Stimulated activated CD4-positive, alpha-beta T cell treated with anti-CD3 and anti-CD28 coated beads, Interleukin-15, amount 100 ng/mL, for 1 hour (primary cell): ENCODE measurements at places on chromosomes 5 and 9.

DNA sequence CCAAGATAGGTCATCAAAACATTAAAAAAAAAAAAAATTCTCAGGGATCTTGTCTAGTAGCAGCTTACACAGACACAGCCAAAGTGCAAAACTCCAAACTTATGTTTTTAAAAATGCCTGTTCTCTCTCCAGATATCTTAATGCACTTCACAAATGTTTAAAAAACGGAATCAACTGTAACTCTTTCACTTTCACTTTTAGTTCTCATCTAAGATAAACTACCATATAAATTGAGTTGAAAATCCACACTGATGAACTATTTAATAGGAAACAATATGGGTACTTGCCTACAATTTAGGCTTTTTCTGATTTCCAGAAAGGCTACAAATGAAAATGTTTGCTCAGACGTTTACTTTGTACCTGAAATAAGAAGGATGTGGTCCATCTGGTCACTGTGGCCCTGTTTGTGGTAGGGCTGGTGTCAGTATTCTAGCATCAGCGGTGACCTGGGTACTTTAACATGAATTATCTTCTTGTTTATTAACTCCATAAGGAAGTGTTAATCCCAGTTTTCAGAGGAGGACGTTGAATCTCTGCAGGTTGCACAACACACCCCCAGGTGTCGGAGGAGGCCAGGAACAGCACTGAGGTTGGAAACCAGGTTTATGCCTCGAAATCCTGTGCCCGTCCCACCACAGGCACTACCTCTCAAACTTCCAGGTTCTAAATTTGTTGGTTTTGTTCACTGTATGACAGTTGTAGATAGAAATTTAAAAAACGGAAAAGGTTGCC lies 13.3 kb upstream of the LPCAT1 start:
- no peak for DNase-seq

DNA sequence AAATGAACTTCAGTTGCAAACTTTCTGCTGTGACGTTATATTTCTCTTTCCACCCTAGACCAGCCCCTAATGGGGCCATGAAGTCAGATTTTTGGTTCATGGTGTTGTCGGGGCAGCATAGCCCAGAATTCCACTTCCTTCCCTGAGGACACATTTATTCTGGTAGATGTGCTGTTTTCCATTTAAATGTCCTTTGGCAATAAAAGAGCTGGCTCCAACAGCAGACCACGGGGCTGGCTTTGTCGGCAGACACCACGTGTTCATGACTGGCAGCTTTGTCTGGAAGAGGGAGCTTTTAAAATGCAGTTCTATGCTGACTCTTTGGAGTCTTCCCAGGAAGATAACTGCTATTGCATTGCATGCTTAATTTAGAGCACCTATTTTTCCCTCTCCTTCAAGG lies 17.6 kb upstream of the LCP2 start:
- no peak for DNase-seq

DNA sequence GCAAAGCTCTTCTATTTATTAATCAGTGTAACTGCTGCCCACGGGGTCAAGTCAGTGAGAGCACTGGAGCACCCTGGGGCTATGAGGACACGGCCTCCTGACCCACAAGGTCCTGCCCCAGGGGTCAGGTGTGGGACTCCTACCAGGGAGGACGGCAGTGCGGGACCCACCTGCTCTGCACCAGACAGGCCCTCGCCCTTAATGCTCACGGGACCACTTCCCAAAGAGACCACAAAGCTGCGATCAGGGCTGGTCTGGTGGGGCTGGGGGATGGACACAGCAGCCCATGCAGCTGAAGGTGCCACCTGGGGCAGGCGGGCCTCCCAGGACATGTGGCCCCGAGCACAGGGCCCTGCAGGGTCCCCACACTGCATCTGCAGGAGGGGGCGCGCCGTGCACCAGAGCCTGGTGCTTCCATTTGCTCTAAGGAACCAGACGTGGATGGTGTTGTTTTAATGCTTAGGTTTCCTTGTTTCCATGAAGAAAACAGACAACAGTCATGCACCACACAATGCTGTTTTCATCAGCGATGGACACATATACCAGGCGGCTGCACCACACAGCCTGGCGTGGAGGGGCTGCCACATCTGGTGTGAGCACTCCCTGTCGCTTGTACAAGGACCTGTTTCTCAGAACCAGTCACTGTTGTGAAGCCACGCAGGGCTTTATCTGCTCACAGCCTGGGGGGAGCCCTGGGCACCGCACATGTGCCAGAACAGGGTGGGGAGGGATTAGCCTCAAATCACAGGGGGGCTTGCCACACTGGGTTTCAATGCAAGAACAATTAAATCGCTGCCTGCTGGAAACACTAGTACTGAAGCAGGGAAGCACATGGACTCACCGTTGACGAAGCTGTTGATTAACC lies 22.6 kb downstream of the CLPTM1L start:
- no peak for DNase-seq

GRCh38 chr5:79130781-79131180 lies 19.2 kb downstream of the BHMT start:
- no peak for DNase-seq

DNA sequence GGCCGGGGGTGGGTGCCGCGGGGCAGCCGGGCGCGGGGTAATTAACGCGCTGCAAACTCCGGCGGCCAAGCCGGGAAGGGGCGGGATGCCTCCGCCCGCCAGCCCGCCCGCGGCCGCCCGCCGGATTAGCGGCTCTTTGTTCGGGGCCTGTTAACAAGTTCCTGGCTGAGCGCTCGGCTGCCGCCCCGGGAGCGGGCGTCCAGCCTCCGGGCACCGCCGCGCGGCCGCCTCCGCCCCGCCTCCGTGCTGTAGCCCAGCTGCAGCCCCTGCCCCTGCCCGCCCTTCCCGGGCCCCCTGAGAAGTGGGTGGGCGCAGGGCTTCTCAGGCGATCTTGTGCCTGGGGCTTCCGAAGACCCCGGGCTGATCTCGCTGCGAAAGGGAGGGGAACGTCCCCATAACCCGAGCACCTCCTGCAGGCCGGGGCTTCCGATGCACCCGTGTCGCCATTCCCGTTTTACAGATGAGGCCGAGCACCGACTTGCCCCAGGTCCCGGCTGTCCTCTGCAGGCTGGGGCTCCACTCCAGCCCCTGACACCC lies 7.5 kb downstream of the UNC5A start:
- DNase-seq = no peak

GRCh38 chr5:125140855-125141254 lies 394.4 kb upstream of the ZNF608 start:
- DNase-seq = no peak

- no peak for DNase-seq
Observed at GRCh38 chr9:106467865-106468164, 395.2 kb upstream of the ZNF462 start.

- DNase-seq = no peak
Observed at GRCh38 chr5:44332285-44332971, 56.8 kb downstream of the FGF10 start.

DNA sequence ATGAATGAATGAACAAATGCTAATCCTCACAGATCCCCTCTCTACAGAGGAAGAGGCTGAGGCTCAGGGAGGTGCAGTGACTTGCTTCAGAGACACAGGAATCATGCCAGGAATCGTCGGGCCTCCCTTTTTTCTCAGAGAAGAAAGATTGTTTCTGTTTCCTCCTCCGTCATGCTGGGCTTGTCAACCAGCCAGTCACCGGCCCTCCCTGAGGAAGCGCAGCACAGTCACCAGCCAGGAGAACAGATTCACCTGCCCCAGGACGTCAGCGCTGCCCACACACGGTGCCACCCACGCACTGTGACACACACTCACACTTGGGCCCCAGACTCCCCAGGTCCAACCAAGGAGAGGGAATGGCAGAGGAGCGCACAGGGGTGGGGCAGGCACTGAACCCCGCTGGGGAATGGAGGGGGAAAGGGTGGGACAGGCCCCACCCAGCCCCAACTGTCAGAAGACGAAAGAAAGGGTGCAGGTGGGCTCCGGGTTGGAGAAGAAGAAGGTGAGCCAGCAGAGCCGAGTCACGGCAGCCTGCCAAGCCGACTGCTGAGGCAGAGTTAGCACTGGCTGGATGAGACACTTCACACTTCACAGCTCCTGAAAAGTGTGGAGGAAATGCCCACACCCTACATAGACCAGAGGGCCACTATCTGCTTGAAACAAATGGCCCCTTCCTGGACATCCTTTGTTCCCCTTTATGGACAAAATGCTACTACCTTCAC lies 13.8 kb upstream of the ERGIC1 start:
- no peak for DNase-seq

DNA sequence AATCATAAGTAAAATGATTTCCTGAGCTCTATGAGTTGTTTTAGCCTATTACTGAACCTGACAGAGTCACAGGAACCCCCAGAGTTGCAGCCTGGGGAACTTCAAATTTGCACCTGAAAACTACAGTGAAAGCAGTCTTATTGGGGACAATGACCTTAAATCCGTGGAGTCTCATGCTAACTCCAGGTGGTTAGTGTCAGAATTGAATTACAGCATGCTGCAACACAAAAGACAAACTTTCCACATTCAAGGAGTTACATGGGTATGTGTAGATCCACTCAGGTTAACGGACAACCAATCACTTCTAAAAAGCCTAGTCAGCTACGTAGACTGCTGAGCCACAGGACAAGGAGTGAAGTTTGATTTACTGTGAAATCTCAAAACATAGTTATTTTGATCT lies 49.7 kb downstream of the PLPP1 start:
- DNase-seq = no peak

GRCh38 chr5:83428126-83428525 lies 43.4 kb upstream of the VCAN start:
- DNase-seq = no peak

DNA sequence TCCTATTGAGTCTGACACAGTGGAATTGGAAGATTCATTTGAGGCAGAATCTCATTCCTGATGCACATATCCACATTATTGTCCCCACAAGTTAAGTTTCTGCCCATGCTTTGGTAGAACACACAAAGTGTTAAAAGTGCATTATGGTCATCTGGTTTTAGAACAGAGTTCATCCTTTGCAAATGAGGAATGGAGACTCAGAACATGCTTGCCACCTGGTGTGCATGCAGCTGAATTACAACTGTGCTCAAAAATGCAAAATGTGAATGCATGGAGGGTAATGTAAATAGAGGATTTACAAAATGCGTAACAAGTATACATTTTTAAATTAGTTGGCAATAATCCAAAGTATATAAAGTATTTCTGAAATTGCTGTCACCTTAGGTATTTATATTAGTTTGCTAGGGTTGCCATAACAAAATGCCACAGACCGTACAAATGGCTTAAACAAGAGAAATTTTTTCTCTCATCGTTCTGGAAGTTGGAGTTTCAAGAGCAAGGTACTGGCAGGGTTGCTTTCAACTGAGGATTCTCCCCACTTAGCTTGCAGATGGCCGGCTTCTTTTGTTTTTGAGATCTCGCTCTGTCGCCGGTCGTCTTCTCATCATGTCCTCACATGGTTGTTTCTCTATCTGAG lies 671.1 kb downstream of the TAF11L14 start:
- no peak for DNase-seq

GRCh38 chr5:3392306-3392939 lies 203.2 kb upstream of the IRX1 start:
- DNase-seq = no peak

- DNase-seq = no peak
Observed at GRCh38 chr5:52657247-52657645, 130.5 kb upstream of the ITGA1 start.

DNA sequence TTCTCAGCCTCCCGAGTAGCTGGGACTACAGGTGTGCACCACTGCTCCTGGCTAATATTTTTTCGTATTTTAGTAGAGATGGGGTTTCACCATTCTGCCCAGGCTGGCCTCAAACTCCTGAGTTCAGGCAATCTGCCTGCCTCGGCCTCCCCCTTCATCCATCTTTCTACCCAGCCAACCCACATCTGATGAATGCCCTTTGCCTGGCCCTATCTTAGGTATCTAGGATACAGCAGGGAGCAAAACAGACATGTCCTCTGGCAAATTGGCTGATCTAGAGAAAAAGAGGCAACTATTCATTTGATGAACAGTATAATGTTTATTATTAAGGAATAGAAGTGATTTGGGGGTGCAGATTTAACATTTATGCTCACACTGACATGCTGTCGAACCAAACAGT lies 123.0 kb downstream of the TRIO start:
- no peak for DNase-seq

DNA sequence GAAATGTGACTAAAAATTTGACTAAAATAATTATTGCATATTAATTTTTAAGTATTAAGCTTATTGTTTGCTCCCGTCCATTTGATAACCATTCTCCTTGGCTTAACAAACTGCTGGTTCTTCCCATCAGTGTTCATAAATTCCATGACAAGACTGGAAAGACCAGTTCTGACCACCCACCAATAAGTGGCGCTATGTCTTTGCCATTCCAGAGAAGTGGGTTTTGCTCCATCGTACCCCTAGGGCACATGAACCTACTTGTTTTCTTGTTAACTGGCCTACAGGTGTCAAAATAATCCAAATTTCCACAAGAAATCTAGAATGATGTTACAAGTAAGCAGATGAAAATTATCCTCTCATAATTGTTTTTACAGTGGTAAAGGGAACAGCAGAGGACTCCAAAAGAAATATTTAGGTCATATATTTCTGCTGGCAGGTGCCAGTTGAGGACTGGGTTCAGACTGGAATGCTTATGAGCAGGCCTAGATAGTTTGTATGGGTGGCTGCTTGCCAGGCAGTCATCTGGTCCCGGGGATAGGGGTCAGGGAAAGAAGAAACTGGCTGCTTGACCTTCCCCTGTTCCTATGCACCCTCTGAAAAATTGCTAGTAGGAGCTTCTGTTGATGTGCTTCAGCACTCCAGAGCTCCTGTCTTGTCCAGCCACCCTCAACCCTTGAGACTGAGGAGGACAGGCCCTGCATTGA lies 283.1 kb upstream of the ADAMTSL1 start:
- no peak for DNase-seq
